ENCODE measurements at places on chromosomes 5 and 9. TPM values are rescaled to one million over a fixed set of nuclear protein-coding genes. Genes with fewer than 3 reads are reported as not detected.
A peak's percentile ranks its signal among the peaks of the same experiment; 100 is the strongest.

F12 gene
- 1.1 TPM for total RNA-seq

GPR21 gene
- 0.37 TPM for total RNA-seq

PLAC8L1 gene
- not detected for total RNA-seq

ANKRD20A1 gene
- 2.2 TPM for total RNA-seq

MPDZ gene
- 31.0 TPM for total RNA-seq

OSMR gene
- total RNA-seq, result 103 TPM

AIF1L gene
- 21.1 TPM for total RNA-seq

SEMA4D gene
- 30.2 TPM for total RNA-seq

ARID3C gene
- not detected for total RNA-seq

DNA sequence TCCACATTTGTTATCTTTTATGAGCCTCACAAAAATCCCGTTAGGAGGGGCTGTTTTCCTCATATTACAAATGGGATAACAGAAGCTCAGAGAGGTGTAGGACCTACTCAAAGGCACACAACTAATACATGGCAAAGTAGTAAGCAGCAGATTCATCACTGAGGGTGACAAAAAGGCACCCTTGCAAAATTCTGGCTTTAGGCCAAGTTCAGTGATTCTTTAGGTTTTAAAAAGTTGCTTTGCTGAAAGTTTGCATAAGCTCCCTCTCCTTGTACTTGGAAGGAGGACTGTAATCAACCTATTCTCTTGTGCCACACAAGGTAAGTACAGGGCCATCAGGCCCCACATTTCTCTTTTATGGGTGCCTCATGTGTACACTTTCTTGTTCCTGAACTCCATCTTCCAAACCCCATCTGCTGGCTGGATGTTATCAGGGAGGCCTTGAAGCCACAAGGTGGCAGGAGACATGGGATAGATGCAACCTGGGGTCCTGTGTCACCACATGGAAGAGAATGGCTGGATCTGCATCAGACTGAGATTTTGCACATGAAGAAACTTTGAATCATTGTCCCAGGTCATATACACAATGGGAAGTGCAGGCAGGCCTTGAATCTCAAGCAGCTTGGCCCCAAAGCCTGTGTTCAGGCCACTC lies 311.6 kb downstream of the MSX2 start:
- H3K4me1 ChIP-seq, result no peaks in the 10 kb centered on the region
- H3K27ac ChIP-seq, result no peak overlapping the region
- H3K36me3 ChIP-seq, result no peaks in the 10 kb centered on the region
- no peak overlapping the region for H3K4me3 ChIP-seq

GRCh38 chr5:34669931-34670516 lies 13.9 kb downstream of the RAI14 start:
- no peaks in the 10 kb centered on the region for H3K27me3 ChIP-seq
- DNase-seq, result no peak
- H3K27ac ChIP-seq, result no peak overlapping the region
- no peak overlapping the region for H3K4me3 ChIP-seq
- peaks cover 9% of the 10 kb centered on the region for H3K36me3 ChIP-seq

- H3K27me3 ChIP-seq, result no peaks in the 10 kb centered on the region
- H3K4me3 ChIP-seq, result no peak overlapping the region
- H3K36me3 ChIP-seq, result no peaks in the 10 kb centered on the region
- H3K4me1 ChIP-seq, result no peaks in the 10 kb centered on the region
- no peak overlapping the region for H3K27ac ChIP-seq
Observed at GRCh38 chr9:137820161-137820855, 57.3 kb upstream of the CACNA1B start.

GRCh38 chr9:115944166-115944948 lies 209.2 kb upstream of the PAPPA start:
- no peak overlapping the region for H3K4me3 ChIP-seq
- no peak for DNase-seq
- no peaks in the 10 kb centered on the region for H3K27me3 ChIP-seq
- peak overlapping the region; percentile 79 for H3K27ac ChIP-seq
- H3K4me1 ChIP-seq, result no peaks in the 10 kb centered on the region

DNA sequence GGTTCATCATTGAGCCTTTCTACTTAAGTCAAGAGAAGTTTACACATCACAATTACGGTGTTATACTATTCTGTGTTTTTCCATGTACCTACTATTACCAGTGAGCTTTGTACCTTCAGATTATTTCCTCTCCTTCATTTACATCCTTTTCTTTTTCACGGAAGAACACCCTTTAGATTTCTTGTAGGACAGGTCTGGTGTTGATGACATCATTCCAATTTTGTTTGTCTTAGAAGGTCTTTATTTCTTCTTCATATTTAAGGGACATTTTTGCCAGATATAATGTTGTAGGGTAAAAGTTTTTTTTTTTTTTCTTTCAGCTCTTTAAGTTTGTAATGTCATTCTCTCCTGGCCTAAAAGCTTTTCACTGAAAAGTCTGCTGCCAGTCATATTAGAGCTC lies 637.1 kb upstream of the RIOK2 start:
- H3K36me3 ChIP-seq, result no peaks in the 10 kb centered on the region
- no peak overlapping the region for H3K27ac ChIP-seq
- DNase-seq, result no peak
- no peaks in the 10 kb centered on the region for H3K27me3 ChIP-seq

DNA sequence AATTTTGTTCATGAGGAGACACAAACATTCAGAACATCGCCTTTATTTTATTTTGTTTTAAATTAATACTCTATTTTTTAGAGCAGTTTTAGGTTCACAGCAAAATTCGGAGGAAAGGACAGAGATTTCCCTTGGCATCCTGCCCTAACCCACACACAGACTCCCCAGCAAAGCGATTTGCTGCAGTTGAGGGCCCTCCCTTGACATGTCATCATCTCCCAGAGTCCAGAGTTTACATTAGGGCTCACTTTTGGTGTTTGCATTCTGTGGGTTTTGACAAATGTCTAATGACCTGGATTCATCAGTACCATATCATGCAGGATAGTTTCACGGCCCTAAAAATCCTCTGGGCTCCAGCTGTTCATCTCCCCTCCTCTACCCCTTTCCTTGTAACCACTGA lies 33.6 kb upstream of the COL5A1 start:
- no peaks in the 10 kb centered on the region for H3K27me3 ChIP-seq
- DNase-seq, result no peak
- H3K27ac ChIP-seq, result no peak overlapping the region
- no peak overlapping the region for H3K4me3 ChIP-seq
- no peaks in the 10 kb centered on the region for H3K36me3 ChIP-seq
- H3K4me1 ChIP-seq, result peaks cover under 1% of the 10 kb centered on the region

DNA sequence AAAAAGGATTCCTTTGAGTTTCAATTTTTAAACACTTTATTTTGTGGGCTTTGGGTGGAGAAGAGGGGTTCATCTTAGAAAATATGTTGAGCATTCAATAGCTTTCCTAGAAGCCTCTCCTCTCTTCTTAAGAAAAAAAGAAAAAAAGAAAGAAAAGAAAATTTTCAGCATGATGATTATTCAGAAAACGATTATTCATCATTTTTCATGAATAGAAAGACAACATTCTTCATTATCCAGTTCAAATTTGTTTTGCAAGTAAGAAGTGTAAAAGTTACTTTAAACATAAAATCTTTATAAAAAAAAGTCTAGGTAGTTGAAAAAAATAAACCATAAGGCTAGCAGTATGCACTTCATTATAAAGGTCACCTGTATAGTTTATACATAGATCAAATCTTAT lies 636.5 kb downstream of the IRX1 start:
- H3K27ac ChIP-seq, result no peak overlapping the region
- no peaks in the 10 kb centered on the region for H3K36me3 ChIP-seq
- H3K4me1 ChIP-seq, result no peaks in the 10 kb centered on the region
- no peaks in the 10 kb centered on the region for H3K27me3 ChIP-seq
- DNase-seq, result no peak

DNA sequence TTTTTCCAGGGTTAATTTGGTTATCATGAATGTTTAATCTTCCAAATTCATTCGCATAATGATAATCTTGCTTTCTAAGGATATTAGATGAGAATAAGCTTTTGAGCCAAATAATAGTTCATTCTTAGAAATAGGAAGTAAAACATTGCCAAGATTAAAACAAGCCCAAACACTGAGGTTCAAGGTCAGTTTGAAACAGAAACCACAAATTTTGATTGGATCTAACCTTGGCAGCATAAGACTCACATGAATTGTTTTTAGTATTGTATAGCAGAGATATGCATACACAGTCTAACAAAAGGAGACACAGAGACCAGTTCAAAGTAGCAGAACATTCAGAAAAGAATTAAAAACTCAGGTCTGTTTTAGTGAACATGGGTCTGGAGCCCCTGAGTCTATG lies 43.4 kb upstream of the VCAN start:
- H3K27ac ChIP-seq, result no peak overlapping the region
- no peaks in the 10 kb centered on the region for H3K36me3 ChIP-seq
- no peaks in the 10 kb centered on the region for H3K27me3 ChIP-seq
- no peaks in the 10 kb centered on the region for H3K4me1 ChIP-seq
- no peak for DNase-seq

DNA sequence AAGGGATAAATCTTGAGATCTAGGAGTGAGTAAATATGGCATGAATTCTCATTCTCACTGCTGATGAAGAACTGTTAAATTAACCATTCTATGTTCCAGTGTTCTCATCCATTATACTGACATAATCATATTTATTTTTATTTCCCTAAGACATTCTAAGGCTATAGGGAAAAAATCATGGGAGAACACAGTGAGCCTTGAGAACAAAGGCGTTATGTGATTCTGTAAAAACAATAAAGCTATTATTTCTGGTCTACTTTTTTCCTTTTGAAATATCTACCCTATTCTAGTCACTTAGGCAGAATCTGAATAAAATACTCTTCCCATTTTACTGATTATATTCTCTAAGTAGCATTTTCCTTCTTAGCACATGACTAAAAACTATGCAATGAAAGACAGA lies 155.7 kb upstream of the ADAMTS16 start:
- no peak overlapping the region for H3K27ac ChIP-seq
- H3K27me3 ChIP-seq, result no peaks in the 10 kb centered on the region
- no peak for DNase-seq
- no peak overlapping the region for H3K4me3 ChIP-seq

- H3K27me3 ChIP-seq, result no peaks in the 10 kb centered on the region
- H3K4me1 ChIP-seq, result peaks cover 41% of the 10 kb centered on the region
- no peaks in the 10 kb centered on the region for H3K36me3 ChIP-seq
- no peak for DNase-seq
Observed at GRCh38 chr9:137694236-137694959, 75.6 kb downstream of the EHMT1 start.

- no peak overlapping the region for H3K4me3 ChIP-seq
- no peaks in the 10 kb centered on the region for H3K27me3 ChIP-seq
- no peaks in the 10 kb centered on the region for H3K4me1 ChIP-seq
- no peak overlapping the region for H3K27ac ChIP-seq
- H3K36me3 ChIP-seq, result no peaks in the 10 kb centered on the region
- no peak for DNase-seq
Observed at GRCh38 chr9:70791936-70792335, 329.5 kb downstream of the TRPM3 start.

Measured in left lung (tissue), 14 donors.